ENCODE measurements at places on chromosomes 12 and 14.

GRCh38 chr12:16962889-16963288, 356.9 kb upstream of the LMO3 start:
- no peak for DNase-seq

GRCh38 chr14:58878439-58879139, 240.8 kb downstream of the DACT1 start:
- no peak for DNase-seq

- peak; percentile 74 for DNase-seq
Observed at GRCh38 chr14:96762650-96763049, 34.5 kb upstream of the VRK1 start.

- peak; percentile 59 for DNase-seq
Observed at GRCh38 chr12:104299842-104300481, 3.6 kb upstream of the EID3 start.

DNA sequence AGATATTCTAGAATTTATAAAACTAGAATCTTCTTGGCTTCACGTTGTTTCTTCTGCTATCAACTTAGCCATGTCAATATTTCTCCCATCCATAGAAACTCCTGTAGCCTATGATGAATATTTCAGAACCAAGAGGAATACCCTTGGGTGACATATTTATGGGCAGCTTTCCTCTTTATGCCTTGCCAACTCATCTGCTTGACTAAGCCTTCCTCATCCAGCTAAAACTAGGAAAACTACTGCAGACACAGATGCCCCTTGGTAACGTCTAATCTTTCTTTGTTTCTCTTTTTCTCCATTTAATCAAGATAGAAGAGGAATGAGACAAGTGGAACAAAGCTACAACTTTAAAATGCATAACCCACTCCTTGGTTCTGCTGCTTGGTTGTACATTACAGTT, 6.3 kb downstream of the GOLT1B start:
- no peak for DNase-seq

Data from EH (cell line).